ENCODE measurements at places on chromosomes 1 and 21.

GRCh38 chr1:1364266-1364665 is 5.9 kb upstream of the MXRA8 start:
- no peak for DNase-seq

- DNase-seq, result no peak
Measured at GRCh38 chr1:178490136-178490535, 6.6 kb downstream of the CLEC20A start.

DNA sequence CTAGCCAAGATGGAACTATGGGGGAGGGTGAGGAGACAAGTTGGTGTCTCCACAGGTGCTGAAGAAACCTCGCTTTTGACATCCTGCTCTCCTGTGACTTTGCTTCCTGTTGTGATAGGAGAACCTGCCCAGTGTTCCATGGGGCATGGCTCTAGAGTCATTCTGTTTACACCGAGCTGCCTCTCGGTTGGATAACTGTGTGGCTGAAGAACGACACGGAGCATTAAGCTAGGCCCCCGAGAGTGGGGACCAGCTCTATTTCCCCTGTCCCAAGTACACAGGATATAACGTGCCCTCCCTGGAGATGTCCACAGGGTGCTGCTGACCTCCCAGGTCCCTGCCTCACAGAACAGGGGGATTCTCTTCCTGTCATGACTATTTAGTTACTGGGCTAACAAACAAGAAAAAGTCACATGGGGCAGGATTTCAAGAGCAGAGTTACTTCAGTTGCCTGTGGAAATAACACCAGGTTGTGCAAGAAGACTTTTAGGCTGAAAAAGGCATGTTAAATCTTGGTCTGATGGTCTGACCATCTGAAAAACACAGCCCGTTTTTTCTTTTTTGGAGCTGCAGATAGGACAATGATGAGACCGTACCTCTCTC is 29.4 kb upstream of the PPP2R5A start:
- peak; percentile 18 for DNase-seq

DNA sequence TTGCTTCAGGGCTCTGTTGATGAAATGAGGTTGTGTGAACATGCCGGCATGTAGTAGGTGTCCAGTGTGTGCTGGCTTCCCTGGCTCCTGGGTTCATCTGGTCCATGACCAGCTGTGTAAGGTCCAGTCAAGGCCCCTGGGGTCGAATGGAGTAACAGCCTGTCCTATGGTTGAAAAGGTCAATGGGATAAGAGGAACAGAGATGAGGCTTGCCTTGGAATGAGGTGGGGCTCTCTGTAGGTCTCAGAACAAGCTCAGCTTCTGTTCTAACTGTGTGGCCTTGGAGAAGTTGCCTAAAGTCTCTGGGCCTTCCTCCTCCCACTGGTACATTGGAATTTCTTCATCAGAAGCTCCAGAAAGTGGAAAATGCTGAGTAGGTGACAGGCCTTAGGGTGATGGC is 26.6 kb downstream of the RPS6KA1 start:
- no peak for DNase-seq

GRCh38 chr21:46046471-46046870 is 51.4 kb upstream of the COL6A2 start:
- DNase-seq, result no peak

- no peak for DNase-seq
Measured at GRCh38 chr1:182677397-182678098, 6.8 kb downstream of the RGS8 start.

DNA sequence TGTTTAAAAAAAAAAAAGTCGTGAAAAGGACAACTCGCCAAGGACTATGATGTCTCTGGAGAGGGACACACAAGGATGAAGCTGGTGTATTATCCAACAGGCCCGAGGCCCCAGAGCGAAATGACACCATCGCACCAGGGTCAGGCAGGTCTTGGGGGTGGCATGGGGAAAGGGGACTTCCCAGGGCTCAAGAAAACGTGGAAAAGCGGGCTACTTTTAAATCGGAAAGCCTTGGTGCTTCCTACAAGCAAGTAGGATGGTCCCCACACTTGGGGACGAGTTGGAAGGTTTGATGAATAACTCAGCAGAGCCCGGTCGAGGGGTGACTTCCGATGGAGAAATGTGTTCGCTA is 505 bp upstream of the GNPAT start:
- DNase-seq, result no peak

- no peak for DNase-seq
Measured at GRCh38 chr1:5891736-5892135, 100.5 kb downstream of the NPHP4 start.

- DNase-seq, result no peak
Measured at GRCh38 chr1:12098786-12099185, 35.7 kb downstream of the TNFRSF8 start.

- DNase-seq, result no peak
Measured at GRCh38 chr1:31381394-31382294, 8.8 kb upstream of the FABP3 start.

DNA sequence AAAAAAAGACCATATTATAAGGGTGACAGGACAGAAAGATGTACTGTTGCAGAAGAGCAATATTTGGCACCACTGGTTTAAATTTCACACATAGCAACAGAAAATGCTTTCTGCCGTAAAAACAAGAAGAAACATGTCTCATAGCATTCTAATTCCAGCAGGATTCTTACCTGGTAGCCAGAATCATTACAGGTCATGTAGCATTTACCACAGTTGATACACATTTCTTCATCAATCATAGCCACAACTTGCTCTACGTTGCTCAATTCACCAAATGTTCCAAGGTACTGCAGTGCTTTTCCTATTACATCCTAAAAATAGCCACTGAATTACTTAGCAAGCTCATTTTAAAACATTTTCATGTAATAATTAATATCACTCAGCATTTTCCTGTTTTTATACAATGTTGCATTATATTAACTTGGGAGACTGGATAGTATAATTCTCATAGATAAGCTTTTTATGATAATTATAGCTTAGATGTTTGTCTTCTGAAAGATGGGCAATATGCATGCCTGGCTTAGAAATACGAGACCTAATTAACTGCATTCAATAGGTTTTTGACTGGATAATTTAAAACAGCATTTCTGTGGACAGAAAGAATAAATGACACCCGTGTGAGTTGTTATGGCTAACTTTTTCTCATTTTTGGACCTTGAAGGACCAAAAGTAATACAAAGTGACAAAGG is 360.7 kb downstream of the PTBP2 start:
- no peak for DNase-seq

- DNase-seq, result no peak
Measured at GRCh38 chr21:42672699-42673458, 19.5 kb downstream of the PDE9A start.

- DNase-seq, result no peak
Measured at GRCh38 chr21:36162631-36163030, 6.0 kb downstream of the DOP1B start.

DNA sequence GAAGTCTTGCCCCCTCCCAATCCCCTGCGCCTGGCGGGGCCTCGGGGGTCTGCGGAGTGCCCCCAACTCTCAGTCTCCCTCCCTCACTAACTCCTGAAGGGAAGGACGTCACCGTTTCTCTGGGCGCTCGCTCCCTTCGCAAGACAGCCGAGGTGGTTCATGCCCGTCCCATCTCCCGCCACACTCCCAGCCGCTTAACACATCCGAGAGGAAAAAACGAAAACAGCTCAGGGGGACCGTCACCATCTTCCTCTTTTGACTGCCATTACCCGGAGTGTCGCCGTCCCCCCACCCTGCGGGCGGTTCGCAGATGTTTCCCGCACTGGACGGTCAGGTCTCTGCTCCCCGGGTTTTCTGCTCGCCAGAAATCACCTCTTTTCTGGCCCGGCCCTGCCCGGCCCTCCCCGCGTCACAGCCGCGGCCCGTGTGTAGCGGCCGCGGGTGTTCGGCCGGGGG is 532 bp downstream of the ERO1B start:
- peak; percentile 37 for DNase-seq

- no peak for DNase-seq
Measured at GRCh38 chr1:119147661-119148090, 7.2 kb upstream of the WARS2 start.

DNA sequence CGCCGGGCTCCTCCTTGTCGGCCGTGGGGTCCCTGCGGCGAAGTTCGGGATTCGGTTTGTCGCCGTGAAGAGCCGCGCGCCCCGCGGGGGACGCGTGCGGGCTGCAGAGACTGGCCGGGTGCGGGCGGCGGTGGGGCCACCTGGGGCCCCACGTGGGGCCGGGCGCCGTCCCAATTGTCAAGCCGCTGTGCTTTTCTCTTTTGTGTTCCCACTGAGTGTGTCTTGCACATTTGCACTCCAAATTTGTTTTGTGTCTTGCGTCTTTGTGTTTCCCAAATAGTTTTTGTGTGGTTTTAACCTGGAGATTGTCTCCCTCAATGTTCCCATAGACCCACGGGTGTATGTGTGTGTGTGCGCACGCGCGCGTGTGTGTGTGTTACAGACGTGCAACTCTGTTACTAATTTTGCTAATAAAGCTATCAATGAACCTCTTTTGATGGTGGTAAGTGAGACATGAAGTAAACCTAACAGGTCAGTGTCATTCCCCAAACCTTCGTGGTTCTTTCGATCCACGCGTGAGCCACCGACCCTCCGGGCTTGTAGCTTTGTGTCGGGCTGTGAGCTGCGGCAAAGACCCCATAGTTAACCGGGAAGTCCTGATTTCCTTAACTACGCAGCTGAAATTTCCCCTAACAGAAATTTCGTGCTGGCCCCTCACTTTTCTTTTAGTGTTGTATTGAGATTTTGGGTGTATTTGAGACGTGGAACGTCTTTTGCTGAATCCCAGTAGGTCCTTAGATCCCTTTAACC is 708 bp downstream of the PRDM2 start:
- peak; percentile 30 for DNase-seq

GRCh38 chr1:87331365-87332241 is 2.9 kb downstream of the LMO4 start:
- peak; percentile 72 for DNase-seq

DNA sequence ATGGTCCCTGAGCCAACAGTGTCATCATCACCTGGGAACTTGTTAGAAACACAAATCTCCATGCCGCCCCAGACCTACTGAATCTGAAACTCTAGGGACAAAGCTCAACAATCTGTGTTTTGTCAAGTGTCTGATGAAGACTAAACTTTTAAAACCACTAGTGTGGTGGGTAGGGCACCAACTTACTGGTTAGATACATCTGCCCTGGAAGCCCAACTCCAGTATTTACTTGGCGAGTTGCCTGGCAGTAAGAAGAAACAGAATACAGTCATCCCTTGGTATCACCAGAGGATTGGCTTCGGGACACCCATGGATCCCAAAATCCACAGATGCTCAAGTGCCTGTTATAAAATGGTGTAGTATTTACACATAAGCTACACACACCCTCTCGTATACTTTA is 367.9 kb upstream of the DUSP10 start:
- DNase-seq, result no peak

DNA sequence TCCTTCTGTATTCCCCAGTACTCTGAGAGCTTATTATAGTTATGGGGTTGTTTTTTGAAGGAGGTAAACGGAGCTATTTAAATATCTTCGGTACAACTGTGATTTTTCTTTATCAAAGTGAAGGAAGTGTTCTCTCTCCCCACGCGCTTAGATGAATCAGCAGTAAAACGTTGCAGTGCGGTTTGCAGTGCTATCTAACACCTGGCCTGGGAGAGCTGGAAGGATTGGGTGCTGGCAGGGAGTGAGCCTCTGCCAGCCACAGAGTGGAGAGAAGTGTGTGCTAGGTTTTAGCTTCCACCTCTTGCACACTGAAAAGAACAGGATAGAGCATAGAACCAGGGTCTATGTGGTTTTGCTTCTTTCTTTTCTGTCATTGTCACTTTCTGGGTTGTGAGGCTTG is 165.9 kb downstream of the SDCCAG8 start:
- peak; percentile 77 for DNase-seq

DNA sequence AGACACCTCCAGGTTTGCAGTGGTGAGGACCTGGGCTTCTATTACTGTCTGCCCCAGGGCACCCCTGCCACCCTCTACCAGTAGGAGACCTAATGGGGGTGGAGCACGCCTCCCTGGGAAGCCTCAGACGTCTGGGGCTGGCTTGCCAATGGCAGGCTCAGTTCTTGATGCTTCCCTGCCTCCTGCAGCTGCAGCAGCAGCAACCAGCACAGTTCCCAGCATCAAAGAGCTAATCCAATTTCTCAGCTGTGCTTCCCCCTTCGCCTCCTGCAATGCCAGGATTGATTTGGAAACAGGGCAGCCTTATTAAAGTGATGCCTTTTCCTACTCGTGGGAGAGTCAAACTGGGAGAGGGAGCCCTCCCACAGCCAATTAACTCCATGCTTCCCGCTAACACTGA is 8.2 kb downstream of the SYT2 start:
- DNase-seq, result no peak

DNA sequence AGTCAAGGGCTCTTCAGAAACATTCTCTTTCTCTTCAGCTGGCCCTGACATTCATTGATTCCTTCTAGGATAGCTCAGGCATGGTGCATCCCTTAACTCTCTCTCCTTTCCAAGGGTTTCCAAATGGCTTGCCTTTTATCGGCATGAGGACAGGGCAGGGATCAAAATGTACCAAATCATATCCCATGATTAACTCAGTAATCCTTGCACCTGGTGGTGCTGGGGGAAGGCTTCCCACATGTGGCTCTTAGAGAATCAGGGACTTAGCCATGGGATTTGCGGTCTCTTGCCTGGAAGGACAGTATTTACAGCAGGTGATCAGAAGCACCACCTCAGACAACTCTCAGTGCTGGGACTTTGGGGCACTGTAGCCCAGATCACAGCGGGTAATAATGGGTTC is 46.2 kb upstream of the EDEM3 start:
- DNase-seq, result no peak

DNA sequence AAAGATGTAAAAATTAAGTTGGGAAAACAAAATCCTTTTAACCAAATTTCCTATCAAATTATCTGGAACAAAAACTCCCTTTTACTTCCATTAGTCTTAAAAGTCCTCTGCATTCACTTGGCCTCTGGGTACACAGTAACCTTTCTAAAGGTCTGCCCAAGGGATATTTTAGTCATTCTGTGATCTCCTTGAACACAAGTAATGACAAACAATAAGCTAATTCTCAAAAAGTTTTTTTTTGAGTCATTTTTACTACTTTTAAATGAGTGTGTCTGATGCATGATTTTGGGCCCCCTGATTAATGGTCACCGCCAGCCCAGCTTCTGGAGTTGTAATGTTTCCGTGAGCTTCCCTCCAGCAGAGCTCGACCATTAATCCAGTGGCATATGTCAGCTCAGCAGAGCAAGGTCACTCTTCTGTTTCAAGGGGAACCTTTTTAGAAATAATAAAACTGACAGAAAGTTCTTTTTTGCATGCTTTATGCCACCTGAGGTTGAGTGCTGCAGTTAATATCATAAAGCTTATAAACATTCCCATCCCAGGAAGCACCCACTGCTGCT is 14.3 kb downstream of the SAMSN1 start:
- no peak for DNase-seq

GRCh38 chr1:176174108-176174507 is 33.0 kb downstream of the COP1 start:
- DNase-seq, result no peak

DNA sequence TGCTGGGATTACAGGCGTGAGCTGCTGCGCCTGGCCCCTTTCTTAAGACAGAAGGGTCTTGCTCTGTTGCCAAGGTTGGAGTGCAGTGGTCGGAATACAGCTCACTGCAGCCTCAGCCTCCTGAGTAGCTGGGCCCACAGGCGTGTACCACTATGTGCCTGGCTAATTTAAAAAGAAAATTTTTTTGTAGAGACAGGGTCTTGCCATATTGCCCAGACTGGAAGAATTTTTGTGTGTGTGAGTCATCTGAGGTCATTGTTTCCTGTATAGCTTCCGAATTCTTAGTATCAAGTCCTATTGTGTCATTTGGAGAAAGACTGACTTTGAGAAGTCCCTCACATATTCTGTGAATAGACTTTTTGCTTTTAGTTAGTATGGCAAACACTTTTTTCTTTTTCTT is 4.7 kb downstream of the SZRD1 start:
- DNase-seq, result peak; percentile 18

GRCh38 chr1:104648269-104648691 is 898.6 kb downstream of the AMY1C start:
- DNase-seq, result no peak

GRCh38 chr1:84997667-84998600 is 1.0 kb upstream of the MCOLN2 start:
- DNase-seq, result no peak

Measured in activated CD4-positive, alpha-beta T cell treated with anti-CD3 and anti-CD28 coated beads, Interleukin-2, amount 10 ng/mL, durations not matched to agents 7 days and 5 days (primary cell).